HFF-Myc (cell line): ENCODE measurements at places on chromosomes 7 and 10.
A peak's percentile ranks its signal among the peaks of the same experiment; 100 is the strongest.

DNA sequence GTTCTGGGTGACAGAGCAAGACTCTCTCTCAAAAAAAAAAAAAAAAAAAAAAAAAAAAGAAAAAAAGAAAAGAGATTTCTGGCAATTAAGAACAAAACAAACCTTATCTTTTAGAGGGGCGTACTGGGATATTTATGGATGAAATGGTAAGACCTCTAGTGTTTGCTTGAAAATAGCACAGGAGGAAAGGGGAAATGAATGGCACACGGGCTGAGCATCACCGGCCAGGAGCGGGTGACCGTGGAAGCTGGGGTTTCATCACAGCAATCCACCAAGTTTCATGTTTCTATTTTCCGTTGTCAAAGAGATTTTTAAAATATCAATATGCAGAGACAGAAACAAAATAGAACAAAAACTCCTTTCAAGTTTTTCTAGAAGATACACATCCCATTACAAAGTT, 105.6 kb downstream of the SVIL start:
- no peak for DNase-seq

GRCh38 chr7:40608321-40609075, 473.7 kb downstream of the SUGCT start:
- no peak for DNase-seq

GRCh38 chr10:110340816-110341215, 36.1 kb upstream of the SMNDC1 start:
- no peak for DNase-seq

DNA sequence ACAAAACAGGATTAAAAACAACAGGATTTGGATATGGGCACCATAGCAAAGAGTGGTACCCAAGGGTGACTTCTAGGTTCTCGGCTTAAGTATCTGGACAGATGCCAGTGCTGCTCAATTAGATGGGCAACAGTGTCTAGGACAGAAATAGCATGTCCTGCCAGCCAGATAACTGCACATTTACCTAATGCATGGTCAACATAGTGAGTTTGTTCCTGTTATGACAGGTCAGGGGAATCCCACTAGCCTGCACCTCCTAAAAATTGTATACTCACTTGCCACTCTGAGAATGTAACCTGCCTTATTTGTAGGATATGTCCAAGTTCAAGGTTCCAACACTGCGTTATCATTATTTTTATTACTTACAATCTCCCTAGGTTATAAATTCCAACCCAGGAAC, 471.7 kb downstream of the GRM8 start:
- DNase-seq: no peak

DNA sequence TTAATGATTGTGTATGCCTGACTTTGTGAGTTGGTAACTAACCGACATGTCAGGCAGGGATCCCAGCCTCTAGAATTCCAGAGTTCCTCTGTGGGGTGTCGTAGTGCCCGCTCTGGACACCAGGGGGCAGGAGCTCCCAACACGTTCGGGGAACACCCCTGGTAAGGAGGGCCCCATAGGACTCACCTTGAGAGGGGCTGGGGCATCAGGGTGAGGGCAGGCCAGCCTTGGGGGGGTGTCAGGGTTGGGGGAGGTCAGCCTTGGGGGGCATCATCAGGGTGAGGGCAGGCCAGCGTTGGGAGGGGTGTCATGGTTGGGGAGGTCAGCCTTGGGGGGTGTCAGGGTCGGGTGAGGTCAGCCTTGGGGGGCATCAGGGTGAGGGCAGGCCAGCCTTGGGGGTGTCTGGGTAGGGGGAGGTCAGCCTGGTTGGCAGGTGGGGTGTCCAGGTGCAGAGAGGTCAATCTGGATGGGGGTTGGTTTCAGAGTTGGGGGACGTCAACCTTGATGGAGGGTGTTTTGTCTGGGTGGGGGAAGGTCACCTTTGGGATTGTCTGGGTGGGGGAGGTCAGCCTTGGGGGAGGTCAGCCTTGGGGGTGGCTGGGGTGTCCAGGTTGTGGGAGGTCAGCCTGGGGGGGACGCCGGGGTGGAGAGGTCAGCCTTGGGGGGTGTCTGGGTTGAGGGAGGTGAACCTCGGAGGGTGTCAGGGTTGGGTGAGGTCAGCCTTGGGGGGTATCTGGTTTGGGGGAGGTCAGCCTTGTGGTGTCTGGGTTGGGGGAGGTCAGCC, 45.6 kb upstream of the SUN1 start:
- DNase-seq: no peak

DNA sequence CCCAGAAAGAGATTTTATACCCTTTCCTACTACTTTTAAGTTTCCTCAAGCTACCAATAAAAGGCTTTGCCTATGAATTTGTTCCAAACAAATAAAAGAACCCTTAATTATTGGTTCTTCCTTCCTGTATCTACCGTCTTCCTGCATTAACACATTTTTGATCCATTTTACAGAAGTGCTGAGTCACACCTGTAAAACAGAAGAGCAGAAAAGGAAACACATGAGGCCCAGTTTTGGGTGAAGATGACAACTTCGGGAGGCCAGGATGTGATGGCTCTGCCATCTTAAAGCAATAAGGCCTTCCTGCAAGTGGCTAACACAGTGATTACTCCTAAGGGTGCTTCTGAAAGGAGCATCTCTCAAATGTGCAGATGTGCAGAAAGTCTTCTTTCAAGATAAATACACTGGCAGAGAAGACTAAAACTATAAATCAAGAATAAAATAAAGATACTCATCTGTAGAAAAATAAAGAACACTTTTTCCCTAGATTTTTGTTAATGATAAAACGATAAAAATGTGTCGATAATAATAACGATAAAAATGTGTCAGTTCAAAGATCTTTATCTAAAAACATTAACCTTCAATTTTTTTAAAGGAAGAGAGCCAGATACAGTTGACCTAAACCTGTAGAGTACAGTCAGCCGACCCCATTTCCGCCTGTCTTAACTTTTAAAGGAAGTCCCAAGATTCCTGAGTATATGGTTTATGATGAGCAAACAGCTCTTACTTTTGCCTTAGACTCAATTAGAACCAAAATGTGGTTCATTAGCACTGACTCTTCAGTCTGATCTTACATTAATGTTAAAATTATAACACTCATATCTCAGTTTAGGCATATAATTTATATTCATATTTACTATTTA, 108.6 kb downstream of the UBE2H start:
- DNase-seq: no peak

DNA sequence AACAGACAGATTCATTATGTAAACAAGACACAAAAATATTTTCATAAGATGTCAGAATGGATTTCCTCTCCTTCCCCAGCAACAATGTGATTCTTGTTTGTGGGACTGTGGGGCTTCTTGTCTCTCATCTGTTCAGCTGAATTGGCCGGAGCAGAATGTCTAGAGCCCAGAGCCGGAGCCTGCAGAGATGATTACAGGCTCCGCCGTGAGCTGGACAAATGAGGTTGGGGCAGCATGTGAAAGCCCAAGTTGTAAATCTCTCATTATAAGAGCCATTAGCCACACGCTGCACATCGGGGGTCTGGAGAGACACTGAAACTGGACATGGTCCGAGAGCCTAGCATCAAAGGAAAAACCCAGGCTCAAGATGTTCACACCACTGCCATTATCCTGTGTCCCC, 137.0 kb upstream of the ADAM12 start:
- no peak for DNase-seq

DNA sequence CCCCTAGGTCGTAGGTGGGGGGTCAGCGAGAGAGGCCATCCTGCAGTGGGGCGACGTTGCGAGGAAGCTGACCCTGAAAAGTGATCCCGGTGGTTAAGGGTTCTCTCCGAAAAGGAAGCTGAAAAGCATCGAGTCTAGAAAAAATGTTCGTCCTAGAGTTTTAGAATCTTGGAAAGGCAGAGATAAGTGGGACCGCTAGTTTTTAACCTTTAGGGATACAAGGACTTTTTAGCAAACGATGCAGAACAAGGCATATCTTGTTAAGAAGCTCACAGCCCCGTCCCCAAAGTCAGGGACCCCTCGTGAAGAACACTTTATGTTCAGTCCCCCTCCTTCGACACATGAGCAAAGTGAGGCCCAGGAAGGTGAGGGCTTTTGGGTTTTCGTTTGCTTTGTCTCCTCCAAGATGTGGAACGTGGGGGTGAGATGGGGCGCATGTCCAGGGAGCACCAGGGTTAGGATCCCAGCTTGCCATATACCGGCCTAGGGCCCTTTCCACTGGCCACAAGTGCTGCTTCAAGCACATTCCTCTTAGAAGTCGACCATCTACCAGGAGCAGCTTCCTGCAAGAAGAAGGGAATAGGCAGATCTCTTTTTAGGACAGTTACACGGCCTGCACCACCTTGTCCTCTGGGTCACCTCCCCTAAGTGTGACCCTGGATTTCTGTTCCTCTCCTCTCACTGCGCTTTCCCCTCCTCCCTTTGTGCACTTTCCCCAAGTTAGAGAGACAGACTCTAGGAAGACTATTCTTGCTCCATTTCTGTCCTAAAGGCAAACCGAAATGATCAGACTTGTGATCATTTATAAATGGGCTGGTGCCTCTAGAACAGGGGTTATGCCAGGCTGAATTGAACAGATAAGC, 969 bp downstream of the SLC35G1 start:
- DNase-seq: no peak

DNA sequence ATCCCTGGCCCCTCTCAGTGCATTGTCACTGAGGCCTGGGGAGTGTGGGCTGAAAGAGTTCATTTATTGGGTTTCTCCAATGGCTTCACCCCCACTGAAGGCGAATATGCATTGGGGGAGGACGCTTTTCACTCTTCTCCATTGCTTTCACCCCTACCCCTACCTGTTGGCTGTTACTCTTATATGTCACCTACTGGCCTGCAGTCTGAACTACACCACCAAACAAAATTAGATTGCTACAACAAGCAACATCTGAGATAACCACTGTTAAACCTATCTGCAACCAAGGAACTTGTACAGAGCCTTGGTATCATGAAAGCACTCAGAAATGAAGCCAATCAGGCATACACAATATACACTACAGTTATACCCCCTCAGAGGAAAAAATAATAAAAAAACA, 203.7 kb downstream of the REEP3 start:
- no peak for DNase-seq

DNA sequence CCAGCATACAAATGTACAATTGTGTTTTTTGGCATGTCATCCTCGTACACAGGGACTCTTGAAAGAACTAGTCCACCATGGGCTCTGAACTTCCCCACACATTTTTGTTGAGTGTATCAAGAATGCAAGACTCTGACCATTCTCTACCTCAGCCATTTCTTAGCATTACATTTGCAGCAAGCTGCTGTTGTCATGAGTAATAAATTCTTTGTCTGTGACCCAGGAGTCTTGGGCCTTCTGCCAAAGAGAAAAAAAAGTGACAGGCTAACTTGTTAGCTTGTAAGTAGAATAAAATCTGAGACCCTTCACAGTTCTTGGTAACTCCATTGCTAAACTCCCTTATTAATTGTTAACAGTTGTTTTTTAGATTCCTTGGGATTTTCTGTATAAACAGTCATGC, 542.3 kb upstream of the MBL2 start:
- DNase-seq: peak; percentile 2

DNA sequence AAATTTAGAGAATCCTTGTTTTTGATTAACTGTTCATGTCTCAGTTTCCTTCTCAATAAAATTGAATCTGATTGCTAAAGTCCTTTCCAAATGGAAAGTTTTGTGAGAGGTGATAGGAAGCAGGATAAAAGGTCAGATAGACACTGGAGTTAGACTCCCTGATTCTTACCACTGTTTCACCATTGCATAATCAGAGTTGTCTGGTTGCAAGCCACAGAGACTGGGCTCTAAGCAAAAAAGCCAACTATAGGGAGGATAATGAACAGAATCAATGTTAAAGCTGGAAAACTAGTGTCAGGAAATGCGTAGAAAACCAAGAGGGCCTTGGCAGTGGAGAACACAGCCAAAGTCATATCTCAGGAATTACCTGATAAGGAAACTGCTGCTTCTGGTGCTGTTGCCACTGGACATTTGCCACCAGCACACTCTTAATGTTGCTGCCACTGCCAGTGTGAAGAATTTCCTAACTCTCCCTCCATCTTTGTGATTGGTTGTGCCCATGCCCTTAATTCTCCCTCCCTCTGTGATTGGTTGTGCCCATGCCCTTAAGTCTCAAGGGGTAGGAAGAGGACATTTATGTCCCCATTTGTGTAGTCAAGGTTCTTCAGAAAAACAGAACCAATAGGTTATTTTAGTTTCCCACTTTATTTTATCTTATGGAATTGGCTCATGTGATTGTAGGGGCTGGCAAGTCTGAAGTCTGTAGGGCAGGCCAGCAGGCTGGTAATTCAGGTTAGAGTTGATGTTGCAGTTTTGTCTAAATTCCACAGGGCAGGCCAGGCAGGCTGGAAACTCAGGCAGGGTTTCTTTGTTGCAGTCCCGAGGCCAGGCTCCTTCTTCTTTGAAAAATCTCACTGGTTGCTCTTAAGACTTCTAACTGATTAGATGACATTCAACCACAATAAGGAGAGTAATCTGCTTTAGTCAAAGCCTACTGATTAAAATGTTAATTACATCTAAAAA, 639.0 kb downstream of the REEP3 start:
- DNase-seq: no peak

GRCh38 chr10:12872577-12872976, 128.9 kb downstream of the CCDC3 start:
- DNase-seq: no peak

GRCh38 chr10:97889461-97890265, 40.0 kb downstream of the GOLGA7B start:
- no peak for DNase-seq

- no peak for DNase-seq
These were observed 940.1 kb upstream of the SORCS1 start for GRCh38 chr10:108104551-108105156.

DNA sequence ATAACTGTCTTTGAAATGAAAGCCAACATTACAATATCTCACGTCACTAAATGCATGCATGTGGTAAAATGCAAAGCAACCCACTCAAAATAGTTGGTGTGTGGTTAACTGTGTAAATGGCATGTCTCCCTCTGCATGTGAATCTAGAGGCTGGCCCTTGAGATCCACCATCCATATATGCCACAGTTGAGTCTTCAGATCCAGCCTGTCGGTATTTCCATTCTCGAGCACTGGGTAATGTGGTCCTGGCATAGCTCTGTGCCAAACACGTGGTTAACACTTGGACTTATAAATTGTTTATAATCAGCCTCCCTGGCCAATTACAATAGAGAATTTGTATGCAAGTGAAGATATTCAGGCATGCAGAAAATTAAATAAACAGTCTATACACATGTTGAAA, 90.3 kb downstream of the LYZL1 start:
- DNase-seq: no peak

DNA sequence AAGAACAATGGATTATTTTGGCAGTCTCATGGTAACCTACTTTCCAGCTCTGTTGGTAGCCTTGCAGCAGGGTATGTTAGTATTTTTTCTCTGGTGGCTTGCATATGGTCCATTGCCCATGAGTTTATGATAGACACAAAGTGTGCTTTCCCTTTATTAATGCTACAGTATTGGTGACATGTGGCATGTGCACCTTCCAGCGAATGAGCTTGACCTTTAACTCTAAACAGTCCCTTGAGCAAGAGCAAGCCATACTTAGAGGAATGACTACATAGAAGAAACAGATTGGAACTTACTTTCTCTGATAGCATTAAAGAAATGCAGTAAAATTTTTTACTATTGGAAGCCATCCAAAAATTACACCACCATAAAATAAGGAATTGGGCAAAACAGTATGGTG, 73.9 kb downstream of the VTI1A start:
- no peak for DNase-seq

GRCh38 chr7:26199301-26200037, 1.1 kb downstream of the HNRNPA2B1 start:
- no peak for DNase-seq

GRCh38 chr10:43681220-43681619, 32.5 kb upstream of the ZNF32 start:
- no peak for DNase-seq

- DNase-seq: no peak
These were observed 36.9 kb downstream of the ELFN1 start for GRCh38 chr7:1706721-1707613.
